Neural progenitor cell (in vitro differentiated cells): ENCODE measurements at places on chromosomes 4 and X. TPM values are rescaled to one million over a fixed set of nuclear protein-coding genes. Genes with fewer than 3 reads are reported as not detected.

GRCh38 chrX:118189000-118189399, 72.4 kb upstream of the KLHL13 start:
- DNase-seq: no peak

DNA sequence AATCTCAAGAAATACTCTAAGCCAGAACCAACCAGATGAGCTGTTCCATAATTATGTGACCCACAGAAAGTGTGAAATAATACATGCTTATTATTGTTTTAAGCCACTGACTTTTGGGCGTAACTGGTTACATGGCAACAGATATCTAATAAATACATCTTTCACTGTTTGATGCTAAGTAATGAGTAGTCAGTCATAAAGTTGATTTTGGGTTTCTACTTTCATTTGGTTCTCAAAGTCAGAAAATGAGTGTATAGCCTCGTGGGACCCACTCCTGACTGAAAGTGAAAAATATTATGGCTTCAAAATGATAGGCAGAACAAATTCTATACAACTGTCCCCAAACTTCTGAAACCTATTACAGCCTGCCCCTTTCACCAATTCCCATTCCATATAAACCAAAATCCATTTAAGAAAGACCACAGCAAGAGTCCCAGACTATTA, 88.0 kb upstream of the CBR4 start:
- DNase-seq: no peak

The SRD5A3 gene
- total RNA-seq: 13.2 and 22.7 TPM in 2 replicates

DNA sequence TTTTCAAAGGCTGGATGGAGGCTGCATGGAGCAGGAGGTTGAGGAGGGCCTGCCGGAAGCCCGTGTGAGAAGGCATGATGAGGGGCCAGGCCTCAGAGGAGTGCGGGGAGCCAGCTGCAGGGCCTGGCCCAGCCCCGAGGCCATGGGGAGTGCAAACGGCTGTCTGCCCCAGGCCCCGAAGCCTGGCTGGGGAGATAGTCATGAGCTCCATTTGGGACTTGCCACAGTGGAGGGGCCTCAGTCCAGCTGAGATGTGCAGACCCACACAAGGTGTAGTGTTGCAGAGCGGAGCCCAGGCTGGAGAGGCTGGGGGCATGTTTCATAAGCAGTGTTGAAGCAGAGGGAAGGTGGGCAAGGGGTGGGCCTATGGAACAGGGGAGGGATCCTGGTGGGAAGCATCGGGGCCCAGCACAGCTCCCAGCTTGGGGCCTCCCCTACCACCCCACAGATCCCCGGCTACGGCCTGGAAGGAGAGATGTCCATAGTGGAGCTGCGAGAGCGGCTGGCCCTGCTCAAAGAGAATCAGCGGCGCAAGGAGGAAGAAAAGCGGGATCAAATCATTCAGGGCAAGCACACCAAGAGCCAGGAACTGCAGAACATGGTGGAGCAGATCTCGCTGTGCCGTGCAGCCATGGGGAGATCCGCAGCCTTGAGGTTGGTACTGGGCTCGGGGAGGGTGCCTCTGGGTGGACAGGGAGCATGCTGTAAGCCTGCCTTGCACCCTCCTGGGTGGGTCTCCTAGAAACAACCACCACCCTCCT, 9.1 kb upstream of the RNF4 start:
- DNase-seq: no peak

GRCh38 chr4:91621446-91621845, 682.3 kb upstream of the GRID2 start:
- DNase-seq: no peak

DNA sequence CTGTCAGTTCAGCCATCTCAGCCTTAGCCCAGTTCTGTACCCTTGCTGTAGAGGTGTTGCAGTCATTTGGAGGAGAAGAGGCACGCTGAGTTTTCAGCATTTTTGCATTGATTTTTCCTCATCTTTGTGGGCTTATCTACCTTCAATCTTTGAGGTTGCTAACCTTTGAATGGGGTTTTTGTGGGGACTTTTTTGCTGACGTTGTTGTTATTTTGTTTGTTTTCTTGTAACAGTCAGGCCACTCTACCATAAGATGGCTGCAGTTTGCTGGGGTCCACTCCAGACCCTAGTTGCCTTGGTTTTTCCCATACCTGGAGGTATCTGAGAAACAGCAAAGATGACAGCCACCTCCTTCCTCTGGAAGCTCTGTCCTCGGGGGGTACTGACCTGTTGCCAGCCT, 22.8 kb upstream of the TMEM271 start:
- no peak for DNase-seq

GRCh38 chr4:30721185-30722091, 1.3 kb downstream of the PCDH7 start:
- DNase-seq: peak; percentile 83

GRCh38 chrX:119359618-119360382, 39.3 kb upstream of the SLC25A43 start:
- DNase-seq: no peak

The TCEAL3 gene
- 12.0 and 12.3 TPM in 2 replicates for total RNA-seq

DNA sequence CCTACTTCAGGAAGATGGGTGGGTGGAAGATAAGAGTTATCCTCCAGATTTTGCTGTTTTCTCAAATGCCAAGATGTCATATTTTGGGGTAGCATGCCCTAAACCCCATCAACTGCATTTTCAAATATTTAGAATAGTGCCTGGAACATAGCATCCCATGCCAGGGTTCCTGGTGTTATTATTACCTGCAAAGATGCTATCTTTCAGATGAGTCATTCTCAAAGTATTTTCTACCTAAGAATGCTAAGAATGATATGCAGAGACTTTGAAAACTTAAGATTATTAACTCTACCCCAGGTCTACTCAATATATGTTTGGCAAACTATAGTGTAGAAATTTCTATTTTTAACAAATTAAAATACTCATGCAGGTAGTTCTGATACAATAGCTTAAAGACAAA, 934.3 kb upstream of the SLIT2 start:
- DNase-seq: no peak

DNA sequence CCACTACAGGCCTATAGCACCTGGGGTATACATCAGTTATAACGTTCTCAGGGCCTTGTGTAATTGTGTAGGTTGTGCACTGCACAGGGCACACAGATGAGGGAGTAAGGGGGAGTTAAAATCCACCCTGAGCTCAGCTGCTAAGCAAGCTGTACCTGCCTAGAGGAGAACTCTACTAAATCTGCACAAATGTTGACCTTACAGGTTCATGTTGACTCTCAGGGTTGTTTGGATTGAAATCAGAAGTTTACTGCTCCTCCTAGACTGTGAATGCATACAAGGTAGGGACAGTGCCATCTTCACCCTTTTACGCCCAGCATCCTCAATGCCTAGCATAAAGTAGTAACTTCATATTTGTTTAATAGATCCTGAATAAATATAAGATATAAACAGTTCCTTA, 89.8 kb downstream of the SMARCA1 start:
- no peak for DNase-seq
